ENCODE measurements at places on chromosomes 4 and X.

- no peak for DNase-seq
Measured at GRCh38 chr4:188819233-188819632, 680.0 kb downstream of the TRIML1 start.

GRCh38 chr4:81758574-81759264, 287.0 kb upstream of the RASGEF1B start:
- no peak for DNase-seq

DNA sequence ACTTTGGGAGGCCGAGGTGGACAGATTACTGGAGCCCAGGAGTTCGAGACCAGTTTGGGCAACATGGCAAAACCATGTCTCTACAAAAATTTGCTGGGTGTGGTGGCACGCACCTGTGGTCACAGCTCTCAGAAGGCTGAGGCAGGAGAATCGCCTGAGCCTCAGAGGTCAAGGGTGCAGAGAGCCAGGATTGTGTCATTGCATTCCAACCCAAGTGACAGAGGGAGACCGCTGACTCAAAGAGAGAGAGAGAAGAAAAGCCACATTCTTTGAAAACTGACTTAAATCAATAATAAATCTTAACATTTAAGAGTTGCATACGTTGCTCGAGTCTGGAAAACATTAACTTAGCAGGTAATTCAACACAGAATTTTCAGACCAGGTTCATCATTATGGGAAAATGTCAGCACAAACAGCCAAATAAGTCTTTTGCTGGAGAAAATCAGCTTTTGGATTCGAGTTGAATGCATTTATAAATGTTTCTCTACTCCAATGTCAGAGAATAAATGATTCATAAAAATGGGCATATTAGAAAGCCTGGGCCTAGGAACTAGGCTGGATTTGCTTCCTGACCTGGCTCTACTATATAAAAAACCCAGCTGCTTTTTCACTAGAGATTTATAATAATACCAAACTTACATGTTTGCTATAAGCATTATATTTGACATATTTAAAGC, 68.3 kb upstream of the RBPJ start:
- no peak for DNase-seq

DNA sequence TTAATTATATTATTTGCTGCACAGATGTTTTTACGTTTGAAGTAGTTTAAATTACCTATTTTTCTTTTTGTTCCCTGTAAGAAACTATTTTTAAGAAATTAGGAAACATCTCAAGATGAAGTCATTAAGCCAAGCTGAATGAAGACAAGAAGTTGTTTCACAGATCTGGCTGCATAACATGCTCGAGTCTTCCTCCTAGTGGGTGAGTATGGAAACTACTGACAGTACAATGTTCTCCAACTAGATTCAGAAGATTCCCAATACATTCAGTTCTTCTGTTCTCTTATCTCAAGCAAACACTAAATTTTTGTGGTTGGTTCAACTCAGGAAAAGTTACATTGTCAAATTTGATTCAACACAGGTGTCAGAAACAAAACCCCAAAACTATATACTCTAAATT, 256.8 kb upstream of the VCX start:
- DNase-seq: no peak

- no peak for DNase-seq
Measured at GRCh38 chrX:19563327-19563726, 48.0 kb upstream of the MAP3K15 start.

GRCh38 chrX:132676102-132676501, 187.3 kb upstream of the MBNL3 start:
- no peak for DNase-seq

DNA sequence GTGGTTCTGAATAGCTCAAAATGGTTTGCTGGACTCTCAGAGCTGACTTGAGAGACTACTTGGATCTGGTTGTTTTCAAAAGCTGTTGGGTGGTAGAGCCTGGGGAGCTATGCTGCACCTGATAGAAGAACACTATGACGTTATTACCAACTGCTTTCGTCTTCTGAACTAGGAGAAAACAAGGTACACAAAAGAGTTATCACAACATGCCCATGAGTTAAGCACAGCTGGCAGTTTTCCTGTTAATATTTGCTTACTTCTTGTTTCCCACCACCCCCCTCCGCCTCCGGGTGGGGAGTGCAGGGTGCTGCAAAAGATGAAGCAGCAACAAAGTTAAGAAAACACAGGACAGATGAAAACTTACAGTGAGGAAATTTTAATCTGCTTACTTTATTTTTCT, 69.1 kb downstream of the RASL11B start:
- no peak for DNase-seq

DNA sequence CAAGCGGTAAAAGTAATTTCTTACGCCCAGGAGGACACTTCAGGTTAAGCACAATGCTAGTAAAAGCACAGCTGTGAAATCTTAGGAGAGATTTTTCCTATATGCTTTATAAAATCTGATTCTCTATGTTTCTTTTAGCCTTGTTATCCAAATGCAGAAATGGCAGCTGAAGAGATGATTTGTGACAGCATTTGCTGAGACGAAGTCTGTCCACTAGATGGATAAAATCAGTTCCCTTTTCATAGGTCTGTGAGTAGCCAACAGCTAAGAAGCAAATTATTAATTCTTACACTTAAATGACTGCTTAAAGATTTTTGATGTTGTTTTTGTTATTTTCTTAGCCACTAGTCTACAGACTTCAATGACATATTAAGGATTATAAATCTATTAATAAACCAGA, 5.3 kb downstream of the GPM6A start:
- DNase-seq: no peak

- no peak for DNase-seq
Measured at GRCh38 chr4:22201256-22201655, 252.7 kb upstream of the KCNIP4 start.

DNA sequence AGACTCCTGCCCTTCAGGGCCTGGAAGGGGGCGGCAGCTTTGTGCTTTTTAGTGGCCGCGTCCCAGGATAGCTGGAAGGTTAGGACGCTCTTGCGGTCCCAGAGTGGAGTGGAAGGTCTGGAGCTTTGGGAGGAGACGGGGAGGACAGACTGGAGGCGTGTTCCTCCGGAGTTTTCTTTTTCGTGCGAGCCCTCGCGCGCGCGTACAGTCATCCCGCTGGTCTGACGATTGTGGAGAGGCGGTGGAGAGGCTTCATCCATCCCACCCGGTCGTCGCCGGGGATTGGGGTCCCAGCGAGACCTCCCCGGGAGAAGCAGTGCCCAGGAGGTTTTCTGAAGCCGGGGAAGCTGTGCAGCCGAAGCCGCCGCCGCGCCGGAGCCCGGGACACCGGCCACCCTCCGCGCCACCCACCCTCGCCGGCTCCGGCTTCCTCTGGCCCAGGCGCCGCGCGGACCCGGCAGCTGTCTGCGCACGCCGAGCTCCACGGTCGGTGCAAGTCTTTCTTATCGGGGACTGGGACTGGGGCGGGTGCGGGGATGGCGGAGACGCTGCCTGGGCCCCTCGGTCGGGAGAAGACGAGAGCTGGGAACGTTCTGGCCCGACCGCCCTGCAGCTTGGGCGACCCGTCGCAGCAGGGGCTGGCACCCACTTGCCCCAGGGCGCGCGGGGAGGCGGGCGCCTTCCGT, at the start of gene EDNRA:
TSS of gene EDNRA (plus strand) at position 207 of the 686 bp plus-strand sequence. CDS start 4,585 bp downstream, outside the sequence.
- DNase-seq: no peak

DNA sequence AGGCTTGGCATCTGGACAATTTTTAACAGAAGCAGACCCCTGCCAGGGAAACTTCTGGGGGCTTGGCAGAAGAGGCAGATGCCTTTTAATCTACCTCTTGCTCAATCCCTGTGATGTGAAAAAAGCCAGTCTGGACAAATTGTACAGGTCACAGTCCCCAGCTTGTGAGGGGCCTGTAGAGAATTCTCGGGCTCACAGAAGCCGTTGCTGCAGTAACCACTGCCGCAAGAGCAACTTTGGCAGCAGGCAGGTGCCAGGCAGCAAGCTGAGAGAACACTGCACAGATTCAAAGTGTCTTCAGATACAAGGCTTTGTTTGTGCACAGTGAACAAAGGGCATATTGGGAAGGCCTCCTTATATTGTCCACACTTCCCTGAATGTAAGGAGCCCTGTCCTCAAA, 11.7 kb downstream of the GPKOW start:
- DNase-seq: no peak

DNA sequence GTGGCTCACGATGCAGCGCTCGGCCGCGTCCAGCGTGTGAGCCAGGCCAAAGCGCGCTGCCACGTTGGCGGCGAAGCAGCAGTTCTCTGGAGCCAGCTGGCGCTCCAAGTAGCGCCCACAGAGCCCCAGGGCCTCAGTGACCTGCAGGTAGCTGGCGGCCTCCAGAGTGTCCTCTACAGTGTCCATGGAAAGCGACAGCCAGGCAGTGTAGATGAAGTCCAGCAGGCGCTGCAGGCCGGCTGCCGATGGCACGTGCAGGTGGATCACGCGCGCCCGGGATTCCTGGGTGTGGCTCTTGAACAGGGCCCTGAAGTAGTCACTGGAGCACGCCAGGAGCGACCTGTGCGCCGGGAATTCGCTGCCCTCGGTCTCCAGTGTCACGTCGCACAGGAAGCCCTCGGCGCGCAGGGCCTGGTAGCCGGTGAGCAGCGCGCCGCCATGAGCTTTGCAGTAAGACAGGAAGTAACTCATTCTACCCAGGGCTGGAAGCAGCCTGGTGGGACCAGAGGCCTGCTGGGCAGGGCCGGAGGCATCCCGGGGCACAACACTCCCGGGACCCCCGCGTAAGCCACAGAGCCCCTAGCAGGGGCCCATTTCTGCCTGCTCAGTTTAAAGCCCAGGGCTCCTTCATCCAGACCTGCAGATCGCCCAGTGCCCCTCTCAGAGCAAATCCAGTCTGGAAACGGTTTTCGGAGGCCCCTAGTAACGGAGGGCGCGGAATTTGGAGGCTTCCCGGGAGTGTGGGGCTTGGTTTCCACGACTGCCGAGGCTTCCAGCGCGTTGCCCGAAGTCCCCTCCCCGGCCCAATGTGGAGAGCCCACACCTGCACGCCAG, 595 bp downstream of the KLHL34 start:
- DNase-seq: no peak

DNA sequence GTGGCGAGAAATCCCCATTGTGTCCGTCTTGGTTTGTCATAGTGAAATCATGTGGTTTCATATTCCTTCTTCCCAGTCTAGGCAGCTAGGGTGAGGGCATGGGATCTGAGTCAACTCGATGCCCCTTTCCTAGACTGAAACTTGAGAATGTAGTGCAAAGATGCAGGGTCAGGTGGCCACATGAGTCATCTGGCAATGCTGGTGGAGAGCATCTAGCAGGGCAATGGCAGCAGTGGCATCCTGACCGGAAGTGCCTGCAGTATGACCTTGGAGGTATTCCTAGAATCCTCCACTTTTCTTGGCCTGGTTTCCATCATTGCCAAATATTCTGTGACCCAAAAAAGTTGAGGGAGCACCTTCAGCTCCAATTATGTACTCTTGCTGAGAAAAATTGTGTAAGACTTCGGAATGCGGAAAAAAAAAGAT, 39.1 kb upstream of the TMEM184C start:
- no peak for DNase-seq

DNA sequence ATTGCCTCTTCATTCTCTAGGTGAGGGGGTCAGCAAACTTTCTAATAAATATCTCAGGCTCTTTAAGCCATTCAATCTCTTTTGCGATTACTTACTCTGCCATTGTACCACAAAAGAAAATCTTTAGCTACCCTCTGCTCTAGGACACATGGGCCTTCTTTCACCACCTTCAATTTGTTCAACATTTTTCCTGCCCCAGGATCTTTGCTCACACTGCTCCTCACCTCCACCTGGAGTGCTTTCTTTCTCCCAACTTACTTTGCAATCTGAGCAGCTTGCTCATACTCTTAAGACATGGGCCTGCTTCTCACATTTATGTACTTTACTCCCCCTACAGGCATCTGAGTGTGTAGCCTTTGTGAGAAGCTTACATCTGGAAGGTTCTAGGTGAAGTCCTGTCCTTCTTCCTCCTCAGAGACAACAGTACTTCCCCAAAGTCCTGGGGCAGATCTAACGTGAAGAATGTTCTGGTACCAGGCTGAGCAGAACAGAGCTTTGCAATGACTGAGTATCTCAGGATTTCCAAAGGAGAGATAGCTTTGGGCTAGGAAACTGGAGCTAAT, 55.0 kb upstream of the PRDM5 start:
- no peak for DNase-seq

- DNase-seq: no peak
Measured at GRCh38 chr4:152106781-152107321, 346.0 kb upstream of the GATB start.

DNA sequence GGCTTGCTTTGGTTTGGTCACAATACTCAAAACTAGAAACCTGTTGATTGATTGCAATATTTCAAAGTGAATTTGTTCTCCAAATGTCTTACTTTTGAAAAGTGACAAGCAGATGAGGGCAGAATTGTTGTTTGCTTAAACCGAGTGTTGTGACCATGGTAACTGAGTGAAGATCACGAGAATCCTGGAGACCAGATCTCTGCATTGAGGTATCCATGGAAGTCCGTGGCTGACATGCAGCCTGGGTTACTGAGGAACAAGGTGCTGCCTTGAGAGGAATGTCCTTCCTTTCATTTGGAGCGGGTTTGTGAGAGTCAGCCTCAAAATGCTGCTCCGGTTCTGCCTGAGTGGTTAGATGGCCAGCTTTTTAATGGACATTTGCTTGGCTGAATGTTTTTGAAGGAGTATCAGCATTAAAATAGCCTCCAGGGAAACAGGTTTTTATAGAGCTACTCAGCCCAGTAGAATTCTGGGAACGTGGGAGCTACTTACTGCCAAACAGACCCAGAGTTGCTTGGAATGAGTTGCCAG, 31.3 kb downstream of the NYX start:
- DNase-seq: no peak

DNA sequence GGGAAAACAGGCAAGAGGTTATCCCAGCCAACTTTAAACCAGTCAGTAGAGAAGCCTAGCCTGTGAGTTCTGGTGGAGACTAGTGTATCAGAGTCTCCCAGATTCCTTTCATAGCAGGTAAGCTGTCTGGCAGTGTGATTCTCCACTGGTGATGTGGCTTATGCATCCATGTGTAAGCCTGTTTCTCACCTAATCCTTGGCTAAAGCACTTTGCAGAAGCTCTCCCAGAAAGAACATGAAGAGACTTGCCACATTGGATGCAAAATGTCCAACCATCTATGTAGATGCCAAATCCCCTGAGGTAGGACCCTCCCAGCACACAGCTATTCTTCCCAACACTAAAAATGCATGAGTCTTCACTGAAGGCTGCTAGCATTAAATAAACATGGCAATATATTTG, 111.7 kb downstream of the CHRNA9 start:
- no peak for DNase-seq

DNA sequence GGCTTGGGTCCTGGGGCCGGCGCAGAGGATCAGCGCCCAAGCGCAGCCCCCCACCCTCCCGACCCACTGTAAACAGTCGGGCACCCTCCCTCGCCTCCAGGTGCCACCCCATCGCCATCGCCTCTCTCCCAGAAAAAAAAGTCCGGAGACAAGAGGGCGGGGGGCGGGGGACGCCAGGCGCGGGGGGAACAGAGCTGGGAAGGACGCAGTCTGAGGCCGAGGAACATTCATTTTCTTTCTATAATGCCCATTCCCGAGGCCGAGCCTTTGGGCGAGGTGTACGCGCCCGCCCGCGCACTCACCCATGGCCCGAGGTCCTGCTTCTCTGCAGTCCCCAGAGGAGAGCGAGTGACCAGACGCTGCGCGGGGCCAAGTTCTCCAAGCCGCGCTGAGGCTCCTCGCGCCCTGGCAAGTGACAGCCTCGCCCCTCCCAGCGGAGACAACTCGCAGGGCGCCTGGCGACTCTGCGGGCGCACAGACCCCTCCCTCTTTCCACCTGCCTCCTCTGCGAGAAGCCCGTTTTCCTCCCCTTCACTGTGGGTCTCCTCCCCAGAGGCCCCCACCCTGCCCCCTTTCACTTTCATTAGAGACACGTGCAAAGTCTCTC, 63.5 kb upstream of the WDR17 start:
- no peak for DNase-seq

GRCh38 chr4:117302226-117302625, 216.8 kb upstream of the TRAM1L1 start:
- no peak for DNase-seq

- DNase-seq: no peak
Measured at GRCh38 chr4:157043131-157043530, 32.8 kb upstream of the GLRB start.
